ENCODE measurements at places on chromosomes 3 and 15.

DNA sequence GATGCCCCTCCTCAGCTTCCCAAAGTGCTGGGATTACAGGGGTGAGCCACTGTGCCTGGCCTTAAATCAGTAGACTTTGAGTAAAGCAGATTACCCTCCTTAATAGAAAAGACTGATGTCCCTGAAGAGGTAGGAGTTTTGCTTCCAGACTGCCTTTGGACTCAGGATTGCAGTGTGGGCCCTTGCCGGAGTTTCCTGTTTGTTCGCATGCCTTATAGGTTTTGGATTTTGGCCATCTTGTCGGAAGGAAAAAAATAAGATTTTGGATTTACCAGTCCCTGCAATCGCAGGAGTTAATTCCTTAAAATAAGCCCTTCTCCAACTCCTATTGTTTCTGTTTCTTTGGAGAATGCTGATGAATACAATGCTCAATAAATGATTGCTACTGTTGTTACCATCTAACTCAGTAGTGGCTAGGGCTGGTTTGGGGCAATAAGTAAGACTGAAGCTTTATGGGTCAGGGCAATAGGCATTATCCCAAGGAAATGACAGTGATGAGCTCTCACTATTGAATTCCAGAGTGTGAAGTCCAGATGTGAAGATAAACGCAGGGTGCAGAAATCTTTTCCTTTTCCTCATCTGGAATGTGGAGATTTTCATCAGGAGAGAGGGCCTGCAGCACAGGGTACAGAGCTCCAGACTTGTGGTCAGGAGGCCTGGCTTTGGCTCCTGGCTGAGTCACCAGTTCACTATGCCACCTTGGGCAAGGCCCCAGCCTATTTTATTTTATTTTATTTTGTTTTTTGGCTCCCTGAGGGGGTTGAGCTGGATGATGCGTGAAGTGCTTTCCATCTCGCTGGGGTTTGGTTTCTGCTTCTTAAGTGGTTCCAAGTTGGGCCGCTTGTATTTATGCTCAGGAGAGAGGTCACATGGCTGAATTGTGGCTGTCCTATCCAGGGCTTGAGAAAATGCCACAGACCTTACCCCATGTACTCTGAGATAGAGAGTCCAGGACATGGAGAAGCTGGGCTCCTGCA, 25.3 kb downstream of the FOXL2 start:
- no peak for DNase-seq

GRCh38 chr3:130907966-130908365, 14.1 kb downstream of the ATP2C1 start:
- DNase-seq: no peak

GRCh38 chr3:126064627-126065258, 19.2 kb downstream of the SLC41A3 start:
- no peak for DNase-seq

- DNase-seq: no peak
These were observed 2.1 kb downstream of the VIPR1 start for GRCh38 chr3:42504334-42505127.

DNA sequence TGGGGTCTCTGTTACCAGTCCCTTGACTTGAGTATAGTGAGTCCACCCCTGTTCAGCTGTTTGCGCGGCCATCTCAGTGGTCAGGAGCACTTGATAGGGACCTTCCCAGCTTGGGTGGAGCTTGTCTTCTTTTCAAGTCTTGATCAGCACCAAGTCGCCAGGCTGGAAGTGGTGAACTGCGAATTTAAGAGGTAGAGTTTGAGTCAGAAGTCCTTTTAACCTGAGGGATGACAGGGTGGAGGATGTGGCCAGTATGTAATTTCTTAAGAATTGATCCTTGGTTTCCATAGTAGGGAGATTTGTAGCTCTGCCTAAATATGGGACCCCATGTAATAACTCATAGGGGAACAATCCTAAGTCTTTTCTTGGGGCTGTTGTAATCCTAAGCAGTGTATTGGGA, 86.3 kb upstream of the XCR1 start:
- no peak for DNase-seq

GRCh38 chr3:67077656-67078055, 79.5 kb downstream of the KBTBD8 start:
- DNase-seq: no peak

DNA sequence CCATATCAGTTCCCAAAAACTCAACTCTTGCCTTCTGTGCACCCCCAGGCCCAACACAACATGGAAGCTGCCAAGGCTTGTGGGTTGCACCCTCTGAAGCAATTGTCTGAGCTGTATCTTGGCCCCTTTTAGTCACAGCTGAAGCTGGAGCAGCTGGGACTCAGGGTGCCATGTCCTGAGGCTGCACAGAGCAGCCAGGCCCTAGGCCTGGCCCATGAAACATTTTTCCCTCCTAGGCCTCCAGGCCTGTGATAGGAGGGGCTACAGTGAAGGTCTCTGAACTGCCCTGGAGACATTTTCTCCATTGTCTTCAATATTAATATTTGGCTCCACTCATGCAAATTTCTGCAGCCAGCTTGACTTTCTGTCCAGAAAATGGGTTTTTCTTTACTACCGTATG, 8.1 kb upstream of the MYLK start:
- DNase-seq: no peak

GRCh38 chr15:74839526-74840395, 3.2 kb downstream of the ULK3 start:
- no peak for DNase-seq

GRCh38 chr3:25870452-25870851, 80.6 kb downstream of the OXSM start:
- DNase-seq: no peak

DNA sequence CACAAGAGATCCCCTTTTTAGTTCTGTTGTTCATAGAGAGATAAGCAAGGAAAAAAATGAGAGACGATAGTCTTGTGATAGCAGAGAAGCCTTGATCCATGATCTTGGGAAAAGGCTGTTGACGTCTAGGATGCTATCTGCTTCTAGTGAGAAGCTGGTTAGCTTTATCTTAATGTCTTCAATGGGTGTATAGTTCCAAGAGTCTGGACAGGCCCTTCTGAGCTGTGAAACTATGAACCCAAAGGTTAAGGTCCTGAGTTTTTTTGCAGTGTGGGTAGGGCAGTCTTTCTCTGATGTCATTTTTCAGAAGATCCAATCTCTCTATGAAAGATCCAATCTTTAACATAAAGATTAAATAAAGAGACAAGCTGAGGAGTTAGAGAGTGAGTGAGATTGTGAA, 10.5 kb upstream of the NOX5 start:
- DNase-seq: no peak

GRCh38 chr3:120791010-120791409, 48.5 kb downstream of the GTF2E1 start:
- no peak for DNase-seq

DNA sequence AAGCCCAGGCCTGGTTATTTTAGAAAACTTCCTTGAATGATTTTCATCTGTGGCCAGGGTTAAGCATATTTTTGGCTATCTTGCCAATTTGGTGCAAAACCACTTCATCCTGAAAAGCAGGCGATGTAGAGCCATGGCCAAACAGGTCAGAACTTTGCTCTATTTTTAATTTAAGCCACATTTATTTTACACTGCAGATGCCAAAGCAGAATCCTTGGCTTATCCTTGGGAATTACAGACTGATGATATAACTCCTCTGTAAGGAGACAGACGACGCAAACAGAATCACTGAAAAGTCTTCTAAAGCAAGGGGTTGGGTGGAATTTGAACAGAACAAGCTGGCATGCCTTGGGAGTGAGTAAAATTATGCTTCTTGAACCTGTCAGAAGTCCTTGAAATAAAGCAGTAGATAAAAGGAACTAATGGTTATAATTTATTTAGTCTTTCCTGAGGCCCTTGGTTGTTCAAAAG, 121.9 kb downstream of the CHST2 start:
- no peak for DNase-seq

DNA sequence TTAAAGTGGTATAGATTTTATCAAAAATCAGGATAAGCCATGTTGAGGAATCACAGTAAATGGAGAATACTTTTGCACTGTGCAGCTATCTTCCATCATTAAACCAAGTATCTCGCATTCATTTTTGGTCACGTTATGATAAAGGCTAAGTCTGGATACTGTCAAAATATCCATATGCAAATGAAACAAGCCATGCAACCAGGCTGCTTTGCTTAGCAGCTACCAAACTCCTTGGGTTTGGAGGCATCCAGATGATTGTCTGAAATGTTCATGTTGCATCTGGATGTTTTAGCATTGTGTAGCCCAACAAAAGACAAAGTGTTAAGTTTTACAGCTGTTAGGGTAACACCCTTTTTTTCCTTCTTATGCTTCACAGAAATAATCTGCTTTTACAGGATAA, 322.9 kb upstream of the MDFIC2 start:
- DNase-seq: no peak

GRCh38 chr3:151630938-151631441, 102.7 kb upstream of the AADACL2 start:
- no peak for DNase-seq

GRCh38 chr15:78425643-78426042, 12.4 kb upstream of the IREB2 start:
- DNase-seq: no peak

- no peak for DNase-seq
These were observed 525.5 kb upstream of the RGMA start for GRCh38 chr15:93614386-93615104.

DNA sequence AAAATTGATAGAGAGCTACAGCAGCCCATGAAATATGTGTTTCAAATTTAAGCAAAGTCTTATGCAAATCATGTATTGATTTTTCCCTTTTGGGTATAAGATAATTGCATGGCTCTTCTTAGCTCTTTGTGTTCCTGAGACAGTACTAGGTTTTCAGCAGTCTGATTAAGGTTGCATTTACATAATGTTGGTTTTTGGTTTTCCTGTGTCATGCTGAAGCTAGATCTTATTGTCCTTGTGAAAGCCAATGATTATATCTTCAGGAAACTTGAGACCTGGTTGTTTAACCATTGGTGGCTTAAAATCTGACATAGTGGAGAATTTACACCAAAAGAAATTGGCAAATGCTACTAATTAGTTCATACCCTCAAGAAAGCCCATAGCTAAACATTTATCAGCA, 392.6 kb downstream of the ZPLD1 start:
- DNase-seq: no peak

GRCh38 chr3:194447161-194447560, 39.6 kb downstream of the ATP13A3 start:
- DNase-seq: no peak

- DNase-seq: no peak
These were observed 3.9 kb upstream of the SRGAP3 start for GRCh38 chr3:9253327-9253726.

GRCh38 chr3:52132041-52132440, 22.2 kb downstream of the POC1A start:
- no peak for DNase-seq

DNA sequence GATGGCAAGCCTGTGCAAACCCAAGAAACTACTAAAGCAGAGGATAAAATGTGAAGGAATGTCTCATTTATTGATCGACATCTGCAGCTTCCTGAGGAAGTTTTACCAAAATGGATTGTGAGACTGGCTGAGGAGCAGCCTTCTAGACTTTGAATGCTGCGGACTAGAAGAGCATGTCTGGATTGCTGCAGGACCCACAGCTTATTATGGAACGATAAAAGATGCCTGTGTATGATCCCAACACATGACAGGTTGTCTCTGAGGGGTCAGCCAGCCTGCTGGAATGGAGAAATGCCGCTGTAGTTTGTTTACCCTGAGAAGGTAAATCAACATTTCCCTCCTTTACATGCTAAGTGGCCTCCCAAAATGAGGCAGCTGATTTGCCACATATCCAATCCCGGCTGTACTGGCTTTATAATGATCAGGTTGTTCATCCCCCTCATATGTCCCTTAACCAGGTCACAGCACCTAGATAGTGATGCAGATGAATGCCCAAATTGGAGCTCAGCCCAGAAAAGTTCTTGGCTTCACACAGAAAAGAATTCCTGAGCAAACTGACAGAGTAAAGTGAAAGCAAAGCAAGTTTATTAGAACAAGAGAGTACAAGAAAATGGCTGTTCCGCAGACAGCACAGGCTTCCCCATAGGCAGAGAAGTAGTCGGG, 63.9 kb downstream of the IL12A start:
- no peak for DNase-seq

DNA sequence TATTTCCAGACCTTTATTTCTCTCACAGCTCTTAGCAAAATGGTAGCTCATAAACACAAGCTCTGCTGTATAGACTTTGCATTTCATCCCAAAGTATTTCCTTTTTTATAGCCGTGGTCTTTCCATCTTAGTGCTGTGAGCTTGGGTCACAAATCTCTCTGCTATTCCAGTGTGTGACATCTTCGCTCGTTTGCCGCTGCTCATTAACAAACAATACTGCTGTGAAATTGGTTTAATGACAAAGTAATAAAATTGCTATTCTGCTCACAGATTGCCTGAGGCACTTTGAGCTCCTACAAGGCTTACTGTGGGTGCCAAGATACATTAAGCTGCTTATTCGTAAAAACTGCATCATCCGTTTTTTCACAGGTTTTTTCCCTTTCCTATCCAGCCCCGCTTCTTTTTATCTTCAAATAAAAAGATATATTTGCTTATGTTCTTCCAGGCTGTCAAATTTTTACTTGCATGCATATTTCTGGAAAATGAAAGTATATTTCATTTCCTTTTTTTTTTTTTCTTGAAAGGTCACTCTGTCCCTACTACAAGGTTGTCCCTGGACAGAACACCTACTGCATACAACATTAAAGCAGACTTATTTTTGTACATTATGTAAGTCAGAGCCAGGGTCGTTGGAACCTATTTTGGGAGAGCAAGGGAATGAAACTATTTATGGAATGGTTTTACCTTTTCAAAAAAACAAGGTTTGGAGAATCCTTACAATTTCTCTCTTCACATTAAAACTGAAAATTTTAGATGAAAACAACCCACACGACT, 174.5 kb downstream of the MEIS2 start:
- DNase-seq: no peak

GRCh38 chr3:193544289-193544688, 10.4 kb downstream of the ATP13A4 start:
- no peak for DNase-seq

DNA sequence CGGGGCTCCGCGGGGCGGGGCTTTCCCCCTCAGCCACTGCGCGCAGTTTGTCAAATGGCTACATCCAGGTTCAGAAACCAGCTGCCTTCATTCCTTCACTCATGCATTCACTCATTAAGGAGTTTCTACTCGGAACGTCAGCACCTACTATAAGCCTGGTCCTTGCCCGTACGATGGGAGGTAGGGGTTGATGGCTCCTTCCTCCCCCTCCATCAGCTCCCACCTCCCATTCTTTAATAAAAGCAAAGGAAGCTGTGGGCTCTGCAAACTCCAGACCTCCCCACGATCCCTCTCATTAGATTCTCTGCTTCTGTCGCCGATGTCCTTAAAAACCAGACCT, 267 bp upstream of the CFAP92 start:
- no peak for DNase-seq

DNA sequence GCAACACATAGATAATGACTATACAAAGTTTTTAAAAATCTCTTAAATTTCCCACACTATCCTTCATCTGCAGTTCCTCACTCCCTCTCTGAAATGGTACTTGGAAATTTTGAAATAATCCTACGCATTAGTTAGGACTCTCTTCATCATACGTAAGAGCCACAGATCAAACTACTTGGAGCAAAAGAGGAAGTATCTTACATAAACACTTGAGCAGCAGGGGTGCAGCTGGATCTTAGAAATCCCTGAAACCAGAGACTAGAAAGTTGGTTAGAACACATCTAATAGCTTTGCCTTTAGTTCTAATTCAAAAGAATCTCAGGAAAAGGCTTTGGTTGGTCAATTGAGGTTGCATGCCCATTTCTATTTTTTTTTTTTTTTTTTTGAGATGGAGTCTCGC, 38.8 kb upstream of the ZNF445 start:
- DNase-seq: no peak

- no peak for DNase-seq
These were observed 47.0 kb downstream of the OXNAD1 start for GRCh38 chr3:16311960-16312451.

- no peak for DNase-seq
These were observed 20.6 kb downstream of the EEFSEC start for GRCh38 chr3:128173849-128174248.

All from activated CD4-positive, CD25-positive, alpha-beta regulatory T cell (primary cell).